KBM-7 (cell line): ENCODE measurements at places on chromosomes 13 and 19.

DNA sequence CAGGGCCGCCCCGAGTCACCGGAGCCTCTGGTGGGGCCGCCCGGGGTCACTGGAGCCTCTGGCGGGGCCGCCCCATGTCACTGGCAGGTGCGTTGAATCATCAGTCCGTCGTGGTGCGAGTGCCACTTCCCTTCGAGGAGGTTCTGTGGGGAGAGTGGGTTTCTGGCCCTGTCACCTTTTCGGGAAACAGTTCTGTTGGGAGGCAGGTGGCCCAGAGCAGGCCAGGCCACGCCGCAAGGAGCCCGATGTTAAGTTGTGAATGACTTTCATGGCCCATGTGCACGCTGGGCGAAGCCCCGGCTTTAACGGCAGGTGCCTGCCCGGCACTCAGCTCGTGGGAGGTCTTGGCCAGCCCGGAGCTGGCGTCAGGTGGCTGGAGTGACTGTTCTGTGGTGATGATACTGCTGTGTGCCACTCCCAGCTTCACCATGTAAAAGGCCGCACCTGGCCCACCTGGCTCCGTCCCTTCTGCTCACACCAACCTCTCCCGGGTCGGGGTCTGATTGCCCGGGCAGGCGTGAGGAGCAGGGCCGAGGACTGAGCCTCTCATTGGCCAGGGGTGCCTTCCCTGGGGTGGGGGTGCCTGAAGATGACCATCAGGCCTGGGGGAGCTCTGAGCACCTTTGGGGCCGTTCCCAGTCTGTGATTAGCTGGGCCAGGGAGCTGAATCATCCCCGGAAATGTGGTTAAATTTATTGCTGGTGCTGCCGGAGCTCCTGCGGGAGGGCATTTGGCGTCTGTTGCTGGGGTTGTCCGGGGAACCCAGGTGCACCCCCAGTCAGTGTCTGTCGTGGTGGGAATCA, 29.2 kb downstream of the CSNK1G2 start:
- DNase-seq, result no peak

- DNase-seq, result no peak
These were observed 164.7 kb downstream of the KATNAL1 start for GRCh38 chr13:30142486-30143211.

DNA sequence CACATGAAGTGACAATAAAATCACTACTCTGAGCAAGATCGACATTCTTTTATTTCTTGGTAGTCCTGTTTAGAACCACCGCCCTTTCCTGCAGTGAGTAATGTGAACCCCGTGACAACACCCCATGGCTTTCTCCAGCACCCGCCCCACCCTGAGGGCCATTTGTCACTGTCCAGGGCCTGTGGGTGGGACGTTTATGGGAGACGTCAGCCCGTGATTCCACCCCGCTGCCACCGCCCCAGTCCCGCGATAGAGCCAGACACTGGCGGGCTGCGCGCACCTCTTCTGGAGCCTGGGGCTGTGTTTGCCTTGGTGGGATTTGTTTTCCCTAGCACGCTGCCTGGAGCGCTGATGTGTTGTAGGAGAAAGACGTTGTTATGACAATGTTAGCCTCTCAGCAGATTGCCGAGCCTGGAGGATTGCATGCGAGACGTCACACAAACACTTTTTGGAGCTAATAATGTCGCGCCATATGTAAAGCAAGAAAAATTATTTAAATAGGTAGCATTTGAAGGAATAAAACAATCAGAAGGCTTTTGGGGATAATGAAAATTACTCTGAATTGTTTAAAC, 263.7 kb downstream of the TEX29 start:
- no peak for DNase-seq

DNA sequence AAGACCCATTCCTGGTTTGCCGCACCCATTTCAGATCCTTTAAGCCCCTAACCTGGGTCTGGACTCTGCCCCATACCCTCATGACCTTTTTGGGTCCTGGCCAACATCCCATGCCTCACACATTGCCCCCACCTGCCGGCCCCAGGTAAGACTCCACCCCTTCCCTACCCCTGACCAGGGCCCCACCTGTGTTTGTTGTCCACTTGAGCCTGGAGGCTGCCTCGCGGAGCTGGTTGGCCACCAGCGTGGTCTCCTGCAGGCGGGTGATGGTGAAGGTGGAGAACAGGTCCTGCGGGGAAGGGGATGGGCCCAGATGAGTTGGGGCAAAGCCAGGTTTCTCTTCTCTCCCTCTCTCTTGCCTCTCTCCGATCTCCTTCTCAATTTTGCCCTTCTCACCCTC, 19.5 kb downstream of the MAN2B1 start:
- DNase-seq, result no peak

DNA sequence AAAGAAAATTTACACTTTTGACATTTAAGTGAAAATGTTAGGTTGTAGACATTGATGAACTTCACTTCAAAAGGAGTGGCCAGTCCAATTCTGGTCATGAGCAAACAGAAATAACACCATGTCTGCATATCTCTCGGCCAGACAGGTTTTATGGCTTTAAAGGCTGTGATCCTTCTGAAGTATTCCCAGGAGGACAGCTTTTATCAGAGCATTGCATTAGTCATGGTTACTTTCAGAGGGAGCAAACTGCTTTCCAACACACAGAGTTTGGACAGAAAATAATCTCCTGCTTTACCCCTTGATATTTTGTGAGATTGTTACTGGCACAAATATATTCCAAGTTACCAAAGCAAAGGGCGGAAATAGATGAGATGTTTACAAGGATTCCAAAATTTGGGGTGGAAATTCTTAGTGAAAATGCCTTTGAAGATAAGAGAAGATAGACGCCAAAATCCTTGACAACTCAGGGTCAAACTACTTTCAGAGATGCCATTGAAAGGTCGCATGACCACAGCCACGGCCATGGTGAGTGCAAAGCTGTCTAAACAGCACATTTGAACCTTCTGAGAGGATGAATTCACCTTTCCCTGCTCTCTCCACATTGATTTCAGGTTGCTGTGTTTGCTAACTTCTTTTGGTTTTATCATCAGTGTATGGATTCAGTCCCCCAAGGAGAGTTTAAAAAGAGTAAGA, 584.5 kb upstream of the SGCG start:
- no peak for DNase-seq

GRCh38 chr13:39554371-39554770, 48.6 kb downstream of the LHFPL6 start:
- DNase-seq, result no peak
